ENCODE measurements at places on chromosomes 3 and 15.
A peak's percentile ranks its signal among the peaks of the same experiment; 100 is the strongest.

GRCh38 chr15:74906067-74906449 lies 593 bp downstream of the FAM219B start:
- no peak for DNase-seq

DNA sequence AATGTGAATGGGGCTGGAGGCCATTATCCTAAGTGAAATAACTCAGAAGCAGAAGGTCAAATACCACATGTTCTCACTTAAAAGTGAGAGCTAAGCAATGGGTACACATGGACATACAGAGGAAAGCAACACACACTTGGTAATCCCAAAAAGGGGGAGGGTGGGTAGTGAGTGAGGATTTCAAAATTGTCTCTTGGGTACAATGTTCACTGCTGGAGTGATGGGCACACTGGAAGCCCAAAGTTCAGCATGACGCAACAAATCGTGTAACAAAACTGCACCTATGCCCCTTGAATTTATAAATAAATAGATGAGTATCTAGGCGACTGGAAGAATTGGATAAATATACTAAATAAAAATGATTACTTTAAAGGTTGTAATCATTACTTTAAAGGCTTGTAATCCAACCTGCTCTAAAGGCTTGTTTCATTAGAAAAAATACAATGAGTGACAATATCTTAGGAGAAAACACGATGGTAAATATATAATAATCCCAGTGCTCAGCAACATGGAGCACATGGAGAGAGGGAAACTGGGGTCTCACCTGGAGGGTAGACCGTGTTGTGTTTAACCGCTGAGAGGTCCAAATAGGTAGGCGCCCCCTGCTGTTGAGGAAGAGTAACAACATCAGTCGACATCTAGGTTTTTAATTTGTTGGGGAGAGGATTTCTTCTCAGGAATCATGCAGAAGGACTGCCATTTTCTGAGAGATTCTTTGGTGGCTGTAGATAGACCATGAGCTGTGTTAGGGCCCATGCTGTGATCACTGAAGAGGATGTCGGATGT lies 78.5 kb upstream of the ROBO1 start:
- no peak for DNase-seq

DNA sequence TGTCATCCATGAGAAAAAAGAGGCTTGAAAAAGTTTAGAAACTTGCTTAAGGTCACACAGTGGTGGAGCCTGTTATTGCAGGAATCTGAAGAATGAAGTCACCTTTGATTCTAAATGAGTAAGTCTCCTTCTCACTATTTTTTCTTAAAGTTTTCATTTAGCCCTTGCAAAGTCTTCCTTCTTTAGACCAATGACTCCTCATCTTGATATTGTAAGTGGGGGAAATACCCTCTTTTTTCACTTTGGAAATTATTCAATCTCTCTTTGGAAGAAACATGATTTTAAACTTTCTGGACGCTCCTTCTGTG lies 787 bp upstream of the SLMAP start:
- DNase-seq, result no peak

GRCh38 chr3:43291546-43291945 lies 5.2 kb downstream of the SNRK start:
- no peak for DNase-seq

- no peak for DNase-seq
These were observed 103.8 kb upstream of the IL12A start for GRCh38 chr3:159884661-159885402.

GRCh38 chr3:31959951-31960792 lies 20.9 kb downstream of the OSBPL10 start:
- no peak for DNase-seq

DNA sequence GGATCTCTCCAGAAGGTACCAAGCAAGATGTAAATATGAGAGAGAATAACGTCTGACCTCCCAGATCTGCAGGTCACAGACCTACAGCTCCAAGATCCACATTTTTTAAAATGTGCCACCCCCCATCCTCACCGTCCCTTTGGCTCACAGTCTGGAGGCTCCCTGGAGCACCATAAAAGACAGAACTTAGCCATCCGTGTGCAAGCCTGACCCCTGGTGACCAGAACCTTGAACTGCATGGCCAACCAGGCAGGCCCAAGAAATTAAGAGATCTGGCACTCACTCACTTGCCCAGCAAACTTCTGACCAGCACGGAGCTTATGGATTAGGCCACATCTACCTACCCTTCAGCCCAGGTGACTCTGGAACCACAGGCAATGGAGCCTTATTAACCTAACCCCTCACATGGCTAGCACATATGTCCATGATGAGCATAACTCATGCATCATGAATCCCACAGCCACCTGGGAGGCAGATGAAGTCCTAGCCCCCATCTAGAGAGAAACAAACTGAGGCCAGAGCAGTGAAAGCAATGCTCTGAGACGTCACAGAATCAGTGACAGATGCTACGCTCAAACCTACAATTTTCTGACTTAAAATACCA lies 275.3 kb downstream of the UACA start:
- DNase-seq, result peak; percentile 83

DNA sequence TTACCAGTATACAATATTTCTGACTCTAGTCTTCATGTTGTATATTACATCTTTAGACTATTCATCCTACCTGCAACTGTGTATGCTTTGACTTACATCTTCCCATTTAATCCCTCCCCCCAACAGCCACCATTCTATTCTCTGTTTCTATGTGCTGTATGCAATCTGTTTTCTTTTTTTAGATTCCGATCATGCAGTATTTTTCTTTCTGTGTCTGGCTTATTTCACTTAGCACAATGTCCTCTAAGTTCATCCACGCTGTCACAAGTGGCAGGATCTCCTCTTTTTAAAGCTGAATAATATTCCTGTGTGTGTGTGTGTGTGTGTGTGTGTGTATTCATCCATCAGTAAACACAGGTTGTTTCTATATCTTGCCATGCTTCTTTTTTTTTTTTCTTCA lies 66.4 kb upstream of the NUDT16 start:
- DNase-seq, result no peak

DNA sequence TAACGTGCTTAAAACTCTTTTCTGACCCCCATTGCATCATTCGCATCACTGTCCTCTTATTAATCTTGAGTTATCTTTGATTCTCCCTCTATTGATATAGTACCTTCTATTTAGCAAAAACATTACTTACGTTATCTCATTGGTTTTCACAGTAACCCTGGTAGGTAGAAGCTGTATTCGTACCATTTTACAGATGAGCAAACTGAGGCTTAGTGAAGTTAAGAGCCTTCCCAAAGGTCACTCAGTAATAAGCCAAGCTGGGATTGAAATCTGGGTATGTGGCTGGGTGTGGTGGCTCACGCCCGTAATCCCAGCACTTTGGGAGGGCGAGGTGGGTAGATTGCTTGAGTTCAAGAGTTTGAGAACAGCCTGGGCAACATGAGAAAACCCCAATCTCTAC lies 244.0 kb downstream of the THSD4 start:
- no peak for DNase-seq

- DNase-seq, result no peak
These were observed 173.2 kb downstream of the ALCAM start for GRCh38 chr3:105539897-105540296.

DNA sequence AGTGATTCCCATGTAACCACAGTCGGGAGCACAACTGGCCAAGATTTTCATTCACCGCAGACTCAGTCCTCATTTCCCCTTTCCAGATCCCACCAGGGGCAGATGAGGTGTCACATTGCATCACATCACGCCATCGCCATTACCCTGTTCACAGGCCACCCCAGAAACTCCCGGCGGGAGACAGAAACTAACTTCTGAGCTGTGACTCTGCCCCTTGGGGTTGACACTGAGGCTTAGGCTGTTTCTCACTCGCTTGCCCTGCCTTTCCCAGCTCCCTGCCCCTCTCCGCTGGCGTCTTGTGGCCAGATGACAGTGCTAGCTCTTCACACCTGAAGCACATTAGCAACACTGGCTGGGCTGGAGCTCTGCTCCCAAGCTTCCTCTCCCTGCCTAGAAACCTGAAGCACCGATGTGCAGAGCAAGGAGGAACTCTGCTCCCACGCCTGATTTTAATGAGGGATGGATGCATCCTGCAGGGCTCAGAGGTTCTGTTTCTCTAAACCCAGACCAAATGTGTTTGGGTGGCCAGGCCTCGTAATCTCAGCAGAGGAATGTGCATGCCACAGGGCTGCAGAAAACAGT lies 88.8 kb upstream of the CTDSPL start:
- no peak for DNase-seq

- DNase-seq, result no peak
These were observed 11.9 kb upstream of the LRRC15 start for GRCh38 chr3:194381460-194381875.

GRCh38 chr3:168678730-168679129 lies 583.0 kb upstream of the GOLIM4 start:
- no peak for DNase-seq

DNA sequence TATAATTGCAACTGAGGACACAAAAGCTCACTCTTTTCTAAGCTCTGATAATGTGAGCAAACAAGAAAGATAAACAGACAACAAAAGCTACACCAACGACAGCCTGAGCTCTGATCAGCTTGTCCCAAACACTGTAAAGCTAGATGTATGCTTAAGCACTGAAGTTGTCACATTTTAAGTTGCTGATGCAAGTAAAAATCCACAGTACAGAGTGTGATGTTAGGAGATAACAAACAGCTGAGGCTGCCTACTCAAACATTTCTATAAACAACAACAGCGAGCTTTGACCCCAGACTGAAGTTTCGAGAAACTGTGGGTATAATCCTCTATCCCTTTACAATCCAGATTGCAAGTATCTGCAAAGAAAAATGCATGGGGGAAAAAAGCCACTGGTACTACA lies 10.7 kb downstream of the MTHFS start:
- DNase-seq, result no peak

GRCh38 chr3:169237201-169237600 lies 426.3 kb downstream of the MECOM start:
- no peak for DNase-seq

GRCh38 chr3:190522621-190523222 lies 8.8 kb downstream of the IL1RAP start:
- no peak for DNase-seq

DNA sequence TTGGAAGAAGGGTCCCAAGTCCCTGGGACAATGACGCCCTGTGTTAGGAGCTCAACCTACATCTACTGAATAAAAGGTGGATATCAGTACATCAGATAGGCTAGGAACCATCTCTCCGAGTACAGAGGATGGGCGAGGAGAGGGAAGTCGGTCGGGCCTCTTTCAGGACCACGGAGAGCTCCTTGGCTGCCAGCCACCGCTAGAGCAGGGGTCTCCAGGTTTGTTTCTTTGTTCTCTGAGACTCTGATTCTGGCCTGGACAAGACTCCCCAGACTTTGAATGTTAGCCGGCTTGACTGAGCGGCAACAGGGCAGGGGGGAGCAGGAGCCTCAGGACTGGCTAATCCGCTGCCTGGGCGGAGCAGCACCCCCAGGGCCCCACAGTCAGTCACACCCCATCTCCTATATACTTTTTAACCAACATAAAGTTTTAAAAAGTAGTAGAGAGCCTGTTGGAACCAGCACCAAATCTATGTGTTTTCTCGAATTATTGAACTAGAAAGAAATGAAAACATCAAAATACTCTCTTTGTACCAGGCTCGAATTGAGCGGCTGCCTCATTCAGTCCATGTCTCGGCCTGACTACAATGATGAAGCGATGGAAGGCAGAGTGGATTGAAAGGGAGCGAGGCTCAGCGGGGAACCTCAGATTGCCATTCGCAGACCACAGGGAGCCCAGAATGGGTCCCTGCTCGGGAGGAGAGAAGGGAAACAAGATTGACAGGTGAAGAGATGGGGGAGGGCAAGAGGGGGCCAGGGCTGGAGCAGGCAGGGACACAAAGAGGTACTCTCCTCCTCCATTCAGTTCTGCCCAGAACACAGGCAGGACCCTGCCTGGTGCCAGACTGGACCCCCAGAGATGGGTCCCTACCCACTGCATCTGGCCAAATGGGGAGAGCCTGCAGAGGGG lies 131.6 kb downstream of the TPRA1 start:
- peak; percentile 72 for DNase-seq

DNA sequence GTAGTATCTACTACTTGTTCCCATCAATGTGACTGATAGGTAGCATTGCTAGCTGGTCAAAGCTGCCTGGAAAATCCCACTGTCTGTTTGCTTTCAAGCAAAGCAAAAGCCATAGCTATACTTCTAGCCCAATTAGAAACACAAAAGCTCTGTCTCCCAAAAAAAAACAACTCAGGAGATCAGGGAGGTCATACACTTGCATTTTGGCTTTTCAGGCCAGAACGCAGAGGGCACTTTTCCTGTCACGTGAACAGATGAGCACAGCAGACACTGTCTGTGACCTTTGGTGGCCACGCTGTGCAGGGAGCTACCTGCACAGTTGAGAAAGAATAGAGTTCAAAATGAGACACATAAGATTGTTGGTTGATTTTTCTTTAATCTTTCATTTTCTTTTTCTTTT lies 441.7 kb upstream of the PDZRN3 start:
- DNase-seq, result no peak

All from right forelimb (tissue), 1 donor.